ENCODE measurements at places on chromosomes 3 and 15.

DNA sequence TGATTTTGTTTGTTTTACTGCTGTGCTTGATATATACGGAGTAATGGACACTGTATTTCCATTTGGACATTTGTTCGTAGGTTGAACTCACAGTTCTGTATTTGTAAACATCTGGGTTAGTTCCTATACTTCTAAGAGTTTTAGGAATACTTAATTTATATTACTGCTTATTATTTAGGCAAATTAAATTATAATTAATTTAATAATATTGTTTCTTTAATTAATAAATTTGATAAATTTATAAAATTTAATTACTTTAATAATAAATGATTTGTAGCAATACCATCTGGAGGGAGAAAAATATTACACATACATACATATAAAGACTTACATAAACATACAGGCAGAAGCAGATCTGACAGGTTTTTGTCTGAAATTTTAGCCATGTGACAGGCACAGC lies 14.5 kb upstream of the B4GALT4 start:
- DNase-seq = no peak

DNA sequence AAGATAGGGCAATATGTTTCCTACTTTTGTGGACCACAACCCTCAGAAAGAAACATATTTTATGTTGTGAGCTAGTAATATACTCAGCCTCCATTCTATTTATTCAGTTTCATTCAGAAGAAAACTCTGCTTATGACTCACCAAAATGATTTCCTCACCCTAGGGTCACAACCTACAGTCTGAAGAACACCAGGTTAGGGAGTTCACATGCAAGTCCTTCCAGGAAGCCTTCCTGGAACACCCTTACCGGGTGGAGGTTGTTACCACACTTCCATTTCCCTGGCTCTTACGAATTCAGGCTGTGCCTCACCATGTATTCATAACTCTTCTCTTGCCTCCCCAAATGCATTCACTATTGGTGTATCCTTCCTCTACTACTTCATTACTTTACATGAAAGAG lies 228.0 kb upstream of the ADAMTS9 start:
- peak; percentile 33 for DNase-seq

- DNase-seq = peak; percentile 44
These were observed 51.9 kb upstream of the PFN2 start for GRCh38 chr3:150022381-150023238.

GRCh38 chr3:187918081-187918644 lies 172.9 kb upstream of the BCL6 start:
- no peak for DNase-seq

- DNase-seq = no peak
These were observed 235.0 kb upstream of the KBTBD8 start for GRCh38 chr3:66762916-66763693.

- no peak for DNase-seq
These were observed 106.6 kb downstream of the LRIG1 start for GRCh38 chr3:66394019-66394752.

- DNase-seq = peak; percentile 48
These were observed 54.5 kb upstream of the GOLGA6B start for GRCh38 chr15:72599855-72600464.

GRCh38 chr3:191376516-191377141 lies 46.3 kb upstream of the UTS2B start:
- peak; percentile 64 for DNase-seq

GRCh38 chr3:110181226-110181625 lies 843.9 kb upstream of the DPPA4 start:
- no peak for DNase-seq

GRCh38 chr3:38154033-38154494 lies 11.3 kb upstream of the OXSR1 start:
- DNase-seq = peak; percentile 72

DNA sequence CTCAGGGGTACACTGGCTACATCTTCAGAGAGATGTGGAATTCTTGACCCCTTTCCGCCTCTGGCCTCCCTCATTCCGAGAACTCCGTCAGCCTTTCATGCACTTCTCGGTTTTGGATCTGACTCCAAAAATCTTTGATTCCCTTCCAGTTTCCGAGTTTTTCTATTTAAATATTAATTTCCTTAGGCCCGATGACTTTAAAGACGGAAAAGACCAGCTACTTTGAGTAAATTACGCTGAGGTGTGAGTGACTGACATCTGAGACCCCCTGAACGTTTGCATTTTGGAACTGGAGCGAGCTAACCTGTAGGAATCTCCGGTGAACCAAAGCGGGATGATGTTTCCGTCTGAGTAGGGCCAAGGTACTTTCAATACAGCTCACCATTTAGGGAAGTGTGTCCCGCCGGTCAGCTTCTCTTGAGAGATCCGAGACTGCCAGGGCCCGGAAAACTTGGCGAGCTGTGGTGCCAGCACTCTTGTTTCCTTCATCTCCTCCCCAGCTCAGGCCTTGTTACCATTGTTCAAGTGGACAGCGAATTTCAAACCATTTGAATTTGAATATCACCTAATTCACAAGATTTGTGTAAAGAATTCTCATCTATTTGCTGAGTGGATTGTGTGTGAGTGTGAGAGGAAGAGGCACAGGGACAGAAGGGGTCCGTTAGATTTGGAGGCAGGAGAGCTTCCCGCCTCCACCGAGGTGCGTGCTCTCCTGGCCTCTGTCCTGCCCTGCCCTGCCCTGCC lies 5.4 kb downstream of the SOX14 start:
- DNase-seq = no peak

DNA sequence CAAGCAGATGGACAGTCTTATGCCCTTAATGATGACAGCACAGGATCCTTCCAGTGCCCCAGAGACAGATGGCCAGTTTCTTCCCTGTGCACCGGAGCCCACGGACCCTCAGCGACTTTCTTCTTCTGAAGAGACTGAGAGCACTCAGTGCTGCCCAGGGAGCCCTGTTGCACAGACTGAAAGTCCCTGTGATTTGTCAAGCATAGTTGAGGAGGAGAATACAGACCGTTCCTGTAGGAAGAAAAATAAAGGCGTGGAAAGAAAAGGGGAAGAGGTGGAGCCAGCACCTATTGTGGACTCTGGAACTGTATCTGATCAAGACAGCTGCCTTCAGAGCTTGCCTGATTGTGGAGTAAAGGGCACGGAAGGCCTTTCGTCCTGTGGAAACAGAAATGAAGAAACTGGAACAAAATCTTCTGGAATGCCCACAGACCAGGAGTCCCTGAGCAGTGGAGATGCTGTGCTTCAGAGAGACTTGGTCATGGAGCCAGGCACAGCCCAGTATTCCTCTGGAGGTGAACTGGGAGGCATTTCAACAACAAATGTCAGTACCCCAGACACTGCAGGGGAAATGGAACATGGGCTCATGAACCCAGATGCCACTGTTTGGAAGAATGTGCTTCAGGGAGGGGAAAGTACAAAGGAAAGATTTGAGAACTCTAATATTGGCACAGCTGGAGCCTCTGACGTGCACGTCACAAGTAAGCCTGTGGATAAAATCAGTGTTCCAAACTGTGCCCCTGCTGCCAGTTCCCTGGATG lies 198.7 kb downstream of the AKAP13 start:
- DNase-seq = no peak

DNA sequence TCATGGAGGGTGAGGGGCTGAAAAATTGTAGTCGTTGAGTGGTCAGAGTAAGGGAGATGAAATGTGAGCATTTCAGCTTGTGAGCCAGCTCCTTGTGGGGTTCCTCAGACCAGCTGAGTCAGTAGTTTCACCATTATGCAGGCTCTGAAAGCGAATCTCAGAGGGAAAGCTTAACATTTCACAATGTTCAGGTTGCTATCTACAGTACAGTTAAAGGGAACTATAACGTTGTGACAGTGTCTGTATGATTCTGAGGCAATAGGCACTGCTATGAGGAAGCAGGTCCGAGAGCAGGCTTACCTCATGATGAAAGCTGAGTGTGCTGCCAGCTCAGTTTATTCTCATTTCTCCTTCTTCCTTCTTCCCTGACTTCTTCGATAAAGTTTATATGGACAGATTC lies 469.6 kb downstream of the EDEM1 start:
- DNase-seq = no peak

GRCh38 chr3:58991026-58991425 lies 58.8 kb downstream of the CFAP20DC start:
- DNase-seq = no peak

- DNase-seq = peak; percentile 38
These were observed 603 bp downstream of the SCAPER start for GRCh38 chr15:76904461-76905012.

GRCh38 chr3:184506561-184506991 lies 55.0 kb upstream of the EPHB3 start:
- DNase-seq = peak; percentile 48

- no peak for DNase-seq
These were observed 51.7 kb upstream of the TSPAN3 start for GRCh38 chr15:77122576-77122975.

GRCh38 chr3:111852540-111852939 lies 6.5 kb upstream of the PHLDB2 start:
- no peak for DNase-seq

DNA sequence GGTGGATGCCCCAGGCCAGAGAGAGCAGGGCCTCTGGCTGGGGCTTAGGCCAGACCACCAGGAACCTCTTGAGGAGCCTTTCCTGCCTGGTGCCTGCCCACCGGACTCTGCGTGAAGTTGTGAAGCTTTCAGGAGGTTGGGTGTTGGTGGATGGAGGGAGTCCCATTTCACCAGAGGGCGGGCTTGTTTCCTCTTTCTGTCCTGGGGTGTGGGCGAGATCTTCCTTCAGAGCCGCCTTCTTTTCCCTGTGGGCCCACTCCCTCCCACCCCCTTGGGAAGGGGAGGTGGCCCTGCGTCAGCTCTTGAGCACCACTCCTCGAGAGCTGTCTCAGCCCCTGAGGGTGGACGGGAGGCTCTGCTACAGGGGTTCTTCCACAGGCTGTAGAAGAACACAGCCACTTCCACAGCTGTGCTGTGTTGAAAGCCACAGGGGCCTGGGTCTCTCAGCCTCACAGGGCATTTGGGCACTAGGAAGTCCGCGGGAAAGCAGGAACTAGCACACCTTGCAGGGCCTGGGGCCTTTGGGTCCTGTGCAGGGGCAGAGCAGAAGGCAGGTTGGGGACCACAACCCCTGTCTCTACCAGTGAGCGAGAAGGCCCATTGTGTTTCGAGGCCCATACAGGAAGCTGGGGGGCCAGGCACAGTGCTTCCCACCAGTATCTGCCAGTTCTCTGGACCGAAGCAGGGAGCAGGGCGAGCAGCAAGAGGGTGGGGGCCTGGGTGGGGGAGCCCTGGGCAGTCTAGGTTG lies 2.1 kb downstream of the AMIGO3 start:
- no peak for DNase-seq

DNA sequence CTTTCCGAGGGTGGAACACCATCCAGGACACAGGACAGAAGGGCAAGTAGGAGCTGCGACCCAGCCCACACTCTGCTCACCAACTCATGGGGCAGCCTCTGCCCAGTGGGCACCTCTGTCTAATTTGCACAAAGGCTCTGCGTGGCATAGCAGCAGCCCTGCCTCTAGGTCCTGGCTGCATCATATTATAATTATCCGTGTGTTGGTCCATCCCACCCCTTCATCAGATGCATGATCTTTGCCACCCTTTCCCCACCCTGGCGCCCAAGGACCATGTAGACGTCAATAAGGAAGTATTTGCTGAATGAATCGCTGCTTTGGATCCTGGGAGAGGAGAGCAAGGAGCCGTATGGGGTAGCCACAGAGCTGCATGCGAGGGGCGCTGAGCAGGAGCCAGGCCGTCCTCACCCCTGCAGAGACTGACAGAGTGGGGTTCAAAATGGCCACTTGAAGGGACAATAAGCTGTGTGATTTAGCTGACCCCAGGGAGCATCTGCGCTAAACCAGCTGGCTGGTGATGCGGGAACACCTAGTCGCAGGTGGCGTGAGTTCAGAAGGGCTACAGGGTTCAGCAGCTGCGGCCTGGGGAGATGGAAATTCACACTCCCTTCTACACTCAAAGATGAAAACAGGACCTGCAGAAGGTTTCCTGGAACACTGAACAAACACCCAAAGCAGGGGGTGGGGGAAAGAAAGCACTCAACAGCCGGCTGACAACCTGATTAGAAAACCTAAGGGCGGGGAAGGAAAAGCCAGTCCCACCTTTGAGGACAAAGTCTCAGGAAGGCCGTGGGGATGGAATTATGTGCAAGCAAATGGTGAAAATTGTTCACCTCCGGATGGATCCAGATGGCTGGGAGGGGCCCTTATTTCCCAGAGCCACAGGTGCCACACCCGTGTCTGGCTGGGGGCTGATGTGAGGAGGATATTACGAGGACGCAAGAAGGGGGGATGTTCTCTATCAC lies 6.4 kb downstream of the MGLL start:
- DNase-seq = no peak

GRCh38 chr3:150411106-150411460 lies 3.0 kb downstream of the TSC22D2 start:
- DNase-seq = no peak

DNA sequence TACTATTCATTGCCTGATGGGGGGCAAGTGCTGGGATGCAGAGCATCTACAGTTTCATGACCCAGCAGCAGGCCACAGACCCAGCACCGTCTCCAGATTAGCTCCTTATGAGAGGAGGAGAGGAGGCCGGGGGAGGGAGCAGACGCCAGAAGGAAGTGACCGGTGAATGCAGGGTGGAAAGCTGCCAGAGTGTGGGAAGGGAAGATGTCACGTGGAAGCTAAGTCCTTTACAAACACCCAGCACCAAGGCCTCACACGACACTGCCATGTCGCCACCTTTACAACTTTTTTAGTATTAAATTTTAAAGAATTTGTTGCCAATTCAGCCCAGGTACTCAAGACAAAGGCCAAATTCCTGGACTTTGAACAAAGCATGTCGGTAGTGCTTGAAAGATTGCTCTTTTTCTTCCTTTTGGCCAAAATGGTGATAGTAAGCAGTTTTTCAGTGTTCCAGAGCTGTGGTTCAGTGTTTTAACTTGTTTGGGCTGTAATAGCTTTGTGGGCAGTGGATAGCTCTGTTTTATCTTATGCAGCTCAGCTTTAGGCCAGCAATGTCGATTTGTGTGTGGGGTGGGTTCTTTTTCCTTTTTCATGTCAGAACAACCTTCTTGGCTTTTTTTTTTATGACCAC lies 58.2 kb downstream of the ZBTB38 start:
- DNase-seq = no peak

GRCh38 chr15:98506711-98507110 lies 141.6 kb upstream of the IGF1R start:
- DNase-seq = no peak

GRCh38 chr15:80550908-80551260 lies 144.2 kb upstream of the ABHD17C start:
- peak; percentile 12 for DNase-seq

DNA sequence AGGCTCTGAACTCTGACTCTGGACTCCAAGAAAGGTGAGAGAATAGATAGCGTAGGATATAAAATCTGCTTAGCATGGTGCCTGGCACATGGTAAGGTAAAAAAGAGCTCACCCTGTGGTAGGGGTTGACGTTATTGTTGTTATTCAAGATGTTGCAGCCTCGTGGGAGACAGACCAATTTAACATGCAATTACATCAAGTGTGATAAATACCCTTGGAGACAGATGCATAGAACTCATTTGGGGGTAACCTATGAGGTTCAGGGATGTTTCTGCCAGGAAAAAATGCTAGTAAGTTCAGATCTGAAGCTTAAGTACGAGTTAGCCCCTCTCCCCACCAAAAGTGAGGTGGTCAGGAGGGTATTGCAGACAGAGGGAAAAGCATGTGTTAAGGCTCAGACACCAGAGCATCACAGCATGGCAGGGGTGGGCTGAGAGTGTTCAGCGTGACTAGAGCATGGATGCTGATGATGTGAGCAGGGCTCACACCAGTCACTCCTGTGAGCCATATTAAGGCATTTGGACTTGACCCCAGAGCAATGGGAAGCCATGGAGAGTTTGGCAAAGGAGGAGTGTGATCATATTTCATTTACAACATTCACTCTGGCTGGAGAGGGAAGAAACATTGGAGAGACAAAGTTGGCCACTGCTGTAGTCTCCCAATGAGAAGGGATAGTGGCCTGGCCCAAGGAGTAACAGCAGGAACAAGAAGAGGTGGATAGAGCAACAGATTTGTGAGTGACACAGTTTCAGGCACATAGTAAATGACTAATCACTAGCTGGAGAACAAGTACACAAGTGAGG lies 181.0 kb downstream of the UACA start:
- no peak for DNase-seq

Data from HT1080 (cell line).